H4 (cell line): ENCODE measurements at places on chromosomes 2 and 18.

GRCh38 chr2:172833898-172834297, 98.3 kb downstream of the RAPGEF4 start:
- DNase-seq = no peak

DNA sequence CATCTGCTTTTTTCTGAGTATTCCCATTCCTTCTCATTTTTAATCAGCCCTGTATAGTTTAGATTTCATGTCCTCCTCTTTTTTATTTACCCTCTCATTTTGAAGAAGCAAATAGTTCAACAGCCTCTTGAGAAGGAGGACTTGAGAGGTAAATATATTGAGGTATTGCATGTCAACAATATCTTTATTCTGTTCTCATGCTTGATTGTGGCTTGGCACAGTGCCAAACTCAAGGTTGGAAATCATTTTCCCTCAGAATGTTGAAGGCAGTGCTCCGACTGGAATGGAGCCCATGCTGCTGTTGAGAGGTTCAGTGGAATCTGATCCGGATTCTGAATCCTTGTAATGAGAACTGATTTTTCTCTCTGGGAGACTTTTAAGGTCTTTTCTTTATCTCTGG, 31.0 kb upstream of the GALNT3 start:
- DNase-seq = peak; percentile 34

DNA sequence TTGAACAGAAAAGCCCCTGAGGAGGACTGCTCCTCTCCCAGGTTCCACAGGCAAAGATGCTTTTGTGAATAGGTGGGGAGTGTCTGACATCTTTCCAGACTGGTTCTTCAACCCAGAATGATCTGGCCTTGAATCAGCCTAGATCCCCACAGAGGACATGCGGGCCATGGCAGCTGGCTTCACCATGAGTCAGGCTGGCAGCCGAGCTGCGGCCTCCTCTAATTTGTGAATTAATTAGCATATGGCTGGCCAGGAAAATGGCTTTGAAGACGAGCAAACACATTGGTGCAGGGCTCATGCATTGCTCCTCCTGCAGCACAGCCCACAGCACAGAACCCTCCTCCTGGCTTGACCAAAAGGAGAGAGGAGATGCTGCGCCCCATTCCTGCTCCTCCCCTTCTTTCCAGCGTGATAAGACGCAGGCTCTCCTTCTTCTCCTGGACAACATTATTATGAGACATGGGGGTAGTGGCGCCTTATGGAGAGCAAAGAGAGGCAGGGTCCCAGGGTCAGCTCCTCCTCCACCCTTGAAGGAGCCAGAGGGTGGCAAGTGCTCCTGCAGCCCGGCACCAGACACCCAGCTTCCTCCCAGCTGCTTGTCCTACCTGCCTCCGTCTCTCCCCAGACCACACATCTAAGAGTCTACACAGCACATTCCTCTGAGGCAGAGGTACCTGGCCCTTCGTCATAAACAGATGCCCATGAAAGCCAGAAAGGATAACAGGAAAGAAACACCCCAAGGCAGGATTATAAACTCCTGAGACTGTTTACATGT, 66.7 kb downstream of the EDAR start:
- no peak for DNase-seq

GRCh38 chr2:41321351-41321750, 726.5 kb upstream of the PKDCC start:
- DNase-seq = no peak

DNA sequence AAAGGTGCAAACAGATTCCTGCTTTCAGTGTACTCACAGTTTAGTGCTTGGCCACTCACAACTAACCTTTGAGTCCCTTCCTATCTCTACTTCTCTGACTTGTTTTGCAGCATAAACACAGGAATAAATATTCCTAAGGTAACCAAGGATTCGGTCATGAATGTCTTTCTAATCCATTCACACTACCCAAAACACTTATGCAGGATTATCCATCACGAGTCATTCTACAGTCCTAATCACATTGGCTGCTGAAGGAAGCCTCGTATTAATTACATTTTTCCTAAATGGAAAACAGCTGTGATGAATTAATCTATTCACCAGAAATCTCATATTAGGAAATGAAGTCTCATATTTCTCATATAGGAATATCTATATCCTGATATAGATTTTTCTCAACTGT, 16.3 kb downstream of the RDH14 start:
- no peak for DNase-seq

DNA sequence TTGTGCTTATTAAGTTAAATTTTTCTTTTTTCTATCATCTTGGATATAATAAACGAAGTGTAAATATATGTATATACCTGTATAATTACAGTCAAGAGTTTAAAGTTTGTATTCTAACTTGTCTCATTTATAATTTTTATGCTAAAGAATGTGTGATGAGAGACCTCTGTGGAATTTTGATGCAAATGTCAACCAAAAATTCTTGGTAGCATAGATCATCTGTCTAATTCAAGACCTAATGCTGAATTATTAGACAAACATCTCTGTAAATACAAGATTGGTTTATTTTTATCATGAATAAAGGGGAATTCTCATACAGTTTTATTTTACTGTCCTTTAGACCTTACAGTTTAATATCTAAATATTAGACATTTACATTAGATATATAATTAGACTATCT, 149.2 kb upstream of the VWC2L start:
- no peak for DNase-seq

- DNase-seq = no peak
Observed at GRCh38 chr2:39266916-39267434, 23.2 kb upstream of the CDKL4 start.

GRCh38 chr2:147214914-147215313, 629.9 kb upstream of the ACVR2A start:
- peak; percentile 4 for DNase-seq

DNA sequence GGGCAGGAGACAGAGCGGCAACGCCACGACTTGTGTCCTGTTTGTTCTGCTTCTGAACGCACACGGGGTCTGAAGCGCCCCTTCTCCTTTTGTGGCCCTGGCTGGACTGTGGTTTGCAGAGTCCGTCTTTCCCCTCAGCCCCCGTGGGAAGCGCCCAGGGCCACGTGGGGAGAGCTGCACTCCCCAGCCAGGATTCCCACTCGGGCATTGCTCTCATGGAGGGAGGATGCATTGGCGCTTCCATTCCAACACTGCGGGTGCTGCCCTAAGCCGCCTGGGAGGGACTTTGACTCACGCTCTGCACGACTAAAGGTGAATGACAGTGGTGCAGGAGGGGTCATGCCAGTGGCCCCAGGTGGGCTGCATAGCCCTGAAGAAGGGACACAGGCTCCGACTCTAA, 52.5 kb downstream of the TIMM21 start:
- DNase-seq = no peak

DNA sequence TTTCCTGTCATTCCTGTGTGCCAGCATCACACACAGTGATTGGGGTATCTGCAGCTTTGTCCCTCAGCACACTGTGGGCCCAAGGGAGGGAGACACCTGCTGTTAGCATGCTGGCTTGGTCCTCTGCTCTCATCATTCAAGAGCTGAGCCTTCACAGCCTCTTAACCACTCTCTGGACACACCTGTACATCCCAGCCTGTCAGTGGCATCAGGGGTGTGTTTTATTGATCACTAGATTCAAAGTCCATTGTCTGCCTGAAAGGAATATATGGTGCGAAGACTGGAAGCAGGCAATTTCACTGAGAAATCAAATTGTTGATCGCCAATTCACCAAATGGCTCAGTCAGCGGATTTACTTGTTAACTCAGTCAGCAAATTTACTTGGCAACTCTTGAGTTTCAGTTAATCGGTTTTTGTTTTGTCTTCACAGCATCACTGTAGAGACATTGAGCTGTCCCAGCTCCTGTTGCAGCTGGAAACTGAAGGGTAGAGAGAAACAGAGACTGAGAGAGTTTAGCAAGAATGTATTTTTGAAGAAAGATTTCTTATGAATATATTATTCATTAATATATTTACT, 56.3 kb upstream of the TMEM200C start:
- DNase-seq = no peak

- DNase-seq = no peak
Observed at GRCh38 chr18:49344825-49345224, 115.6 kb downstream of the DYM start.

- DNase-seq = no peak
Observed at GRCh38 chr2:62284980-62285379, 89.1 kb downstream of the B3GNT2 start.

GRCh38 chr2:55518841-55519165, 715 bp upstream of the CFAP36 start:
- DNase-seq = no peak

DNA sequence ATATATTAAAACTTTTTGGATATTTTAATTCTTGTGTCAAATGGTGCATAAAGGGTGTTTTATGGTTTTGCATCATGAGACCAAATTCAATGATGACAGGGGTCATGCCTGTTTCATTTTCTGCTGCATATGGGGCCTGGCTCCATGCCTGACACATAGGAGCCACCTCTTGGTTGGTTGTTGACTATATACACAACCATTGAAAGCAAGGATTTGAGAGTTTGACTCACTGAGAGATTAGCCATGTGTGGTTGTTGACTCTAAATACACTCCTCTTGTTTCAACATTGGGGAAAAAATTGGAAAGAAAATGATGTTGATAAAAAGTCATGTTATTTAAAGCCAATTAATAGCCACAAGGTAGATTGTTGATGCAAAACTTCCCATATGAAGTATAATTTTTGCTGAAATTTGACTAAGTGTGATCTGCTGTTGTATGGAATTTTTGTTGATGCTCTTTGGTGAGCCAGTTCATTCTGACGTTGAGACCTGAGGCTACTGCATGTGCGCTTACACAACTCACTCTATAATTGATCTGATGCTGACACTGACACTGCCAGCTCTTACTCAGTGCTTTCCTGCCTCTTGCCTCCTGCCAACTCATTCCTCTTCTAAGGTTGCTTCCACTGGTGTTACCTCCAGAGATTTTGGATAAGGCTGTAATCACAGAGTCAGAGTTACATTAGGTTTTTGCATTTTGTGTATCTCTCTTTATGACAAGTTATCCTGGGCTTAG, 446.2 kb upstream of the SLC14A2 start:
- peak; percentile 63 for DNase-seq

DNA sequence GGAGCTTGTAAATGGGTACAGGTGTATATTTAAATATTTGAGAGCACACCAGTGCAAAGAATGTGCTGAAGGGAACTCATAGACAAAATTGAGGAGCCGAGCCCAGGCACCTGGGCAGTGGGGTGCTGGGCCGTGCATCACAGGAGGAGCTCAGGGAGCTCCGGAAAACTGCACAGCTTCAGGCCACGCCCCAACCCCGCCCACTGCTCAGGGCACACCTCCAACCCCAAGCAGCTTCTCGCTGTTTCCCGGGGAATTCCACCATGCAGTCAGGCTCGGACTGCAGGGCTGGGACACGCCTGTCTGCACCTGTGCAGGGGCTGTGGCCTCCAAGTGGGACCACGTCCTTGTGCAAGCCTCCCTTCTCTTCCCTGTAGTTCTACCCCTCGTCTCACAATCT, 243.0 kb downstream of the HDAC4 start:
- no peak for DNase-seq

- DNase-seq = no peak
Observed at GRCh38 chr2:142585785-142586184, 291.7 kb upstream of the KYNU start.

DNA sequence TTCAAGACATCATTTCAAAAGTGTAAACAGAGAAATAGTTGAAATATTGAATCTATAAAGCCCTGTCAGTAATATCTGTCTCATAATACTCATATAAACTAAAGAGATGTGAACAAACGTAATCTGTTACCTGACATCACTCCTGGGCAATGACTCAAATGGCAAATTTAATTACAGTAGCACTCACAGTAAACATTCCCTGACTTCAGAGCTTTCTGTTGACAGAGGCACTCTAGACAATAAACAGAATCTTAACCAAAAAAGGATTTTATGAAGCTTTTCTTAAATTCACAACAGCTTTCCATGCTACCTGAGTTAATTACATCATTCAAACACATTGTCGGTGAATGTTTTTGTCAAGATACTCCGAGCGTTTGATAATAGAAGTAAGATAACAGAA, 128.1 kb upstream of the PDE1A start:
- DNase-seq = peak; percentile 30

DNA sequence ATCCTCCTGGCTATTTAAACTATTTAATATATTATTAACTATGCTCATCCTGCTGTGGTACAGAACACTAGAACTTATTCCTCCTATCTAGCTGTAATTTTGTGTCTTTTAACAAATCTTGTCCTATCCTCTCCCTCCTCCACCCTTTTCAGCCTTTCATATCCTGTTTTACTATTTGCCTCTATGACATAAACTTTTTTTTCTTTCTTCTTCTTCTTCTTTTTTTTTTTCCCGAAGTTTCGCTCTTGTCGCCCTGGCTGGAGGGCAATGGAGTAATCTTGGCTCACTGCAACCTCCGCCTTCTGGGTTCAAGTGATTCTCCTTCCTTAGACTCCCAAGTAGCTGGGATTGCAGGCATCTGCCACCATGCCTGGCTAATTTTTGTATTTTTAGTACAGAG, 201.5 kb downstream of the LPIN1 start:
- DNase-seq = no peak

DNA sequence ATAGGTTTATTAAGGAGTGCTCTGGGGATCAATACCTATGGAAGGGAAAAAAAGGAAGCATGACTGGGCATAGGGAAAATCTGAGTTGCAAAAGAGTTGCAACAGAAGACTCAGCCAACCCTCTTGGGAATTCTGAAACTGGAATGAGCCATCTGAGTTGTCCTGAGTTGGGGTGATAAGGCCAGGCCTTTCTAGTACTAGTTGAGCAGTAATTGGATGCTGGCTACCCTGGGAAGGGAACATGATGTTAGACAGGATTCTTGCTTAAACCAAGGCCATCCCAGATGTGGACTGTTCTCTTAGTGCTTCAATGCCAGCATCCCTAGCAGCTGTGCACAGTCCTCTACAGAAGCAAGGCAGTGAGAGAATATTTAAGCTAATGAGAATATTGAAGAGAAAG, 348.8 kb upstream of the GULP1 start:
- DNase-seq = no peak

GRCh38 chr2:28558158-28558820, 62.4 kb downstream of the PLB1 start:
- DNase-seq = no peak

DNA sequence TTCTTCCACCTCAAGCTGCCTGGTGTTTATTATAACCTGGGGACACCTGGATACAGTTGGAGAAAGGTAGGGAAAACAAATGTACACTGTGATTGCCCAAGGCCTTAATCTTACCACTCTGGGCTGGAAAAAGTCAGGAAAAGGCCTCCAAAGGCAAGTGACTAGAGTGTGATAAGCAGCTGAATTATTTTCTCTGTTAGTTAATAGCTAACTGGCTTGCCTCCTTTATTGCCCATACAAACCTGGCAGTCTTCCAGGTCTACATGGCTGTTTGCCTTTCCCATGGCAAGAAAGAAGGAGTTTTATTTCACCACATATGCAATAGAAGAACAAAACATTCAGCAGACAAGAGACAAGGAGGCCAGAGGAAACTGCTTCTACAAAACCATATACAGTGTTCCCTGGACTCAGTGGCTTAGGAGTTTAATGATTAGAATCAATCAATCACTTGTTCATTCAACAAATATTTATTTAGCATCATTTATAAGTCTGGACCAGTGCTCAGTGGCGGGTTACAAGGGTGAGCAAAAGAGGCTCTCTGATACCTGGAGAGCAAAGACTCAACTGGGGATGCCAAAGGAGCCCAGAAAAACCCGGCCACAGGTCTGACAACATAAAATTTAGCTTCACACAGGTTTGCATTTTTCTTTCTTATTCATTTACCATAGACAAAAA, 27.5 kb upstream of the SUCLG1 start:
- peak; percentile 29 for DNase-seq
